SK-N-SH treated with all-trans-retinoic acid at 6 μM for 48 hours (cell line): ENCODE measurements at places on chromosomes 11 and 22.
A peak's percentile ranks its signal among the peaks of the same experiment; 100 is the strongest.

GRCh38 chr11:76415073-76415472 is 29.7 kb upstream of the EMSY start:
- no peak for ATAC-seq

- peak; percentile 62 for ATAC-seq
Observed at GRCh38 chr11:65260756-65261590, 789 bp upstream of the POLA2 start.

- ATAC-seq, result no peak
Observed at GRCh38 chr11:75827562-75827961, 12.6 kb downstream of the UVRAG start.

GRCh38 chr22:48629631-48630432 is 1197.8 kb downstream of the BRD1 start:
- no peak for ATAC-seq

GRCh38 chr22:35912658-35913057 is 116.0 kb downstream of the RBFOX2 start:
- no peak for ATAC-seq

GRCh38 chr11:84914511-84914910 is 712.6 kb downstream of the DLG2 start:
- no peak for ATAC-seq

GRCh38 chr11:3022300-3022967 is 30.3 kb upstream of the NAP1L4 start:
- no peak for ATAC-seq

GRCh38 chr11:75982309-75982708 is 167.3 kb downstream of the UVRAG start:
- no peak for ATAC-seq

DNA sequence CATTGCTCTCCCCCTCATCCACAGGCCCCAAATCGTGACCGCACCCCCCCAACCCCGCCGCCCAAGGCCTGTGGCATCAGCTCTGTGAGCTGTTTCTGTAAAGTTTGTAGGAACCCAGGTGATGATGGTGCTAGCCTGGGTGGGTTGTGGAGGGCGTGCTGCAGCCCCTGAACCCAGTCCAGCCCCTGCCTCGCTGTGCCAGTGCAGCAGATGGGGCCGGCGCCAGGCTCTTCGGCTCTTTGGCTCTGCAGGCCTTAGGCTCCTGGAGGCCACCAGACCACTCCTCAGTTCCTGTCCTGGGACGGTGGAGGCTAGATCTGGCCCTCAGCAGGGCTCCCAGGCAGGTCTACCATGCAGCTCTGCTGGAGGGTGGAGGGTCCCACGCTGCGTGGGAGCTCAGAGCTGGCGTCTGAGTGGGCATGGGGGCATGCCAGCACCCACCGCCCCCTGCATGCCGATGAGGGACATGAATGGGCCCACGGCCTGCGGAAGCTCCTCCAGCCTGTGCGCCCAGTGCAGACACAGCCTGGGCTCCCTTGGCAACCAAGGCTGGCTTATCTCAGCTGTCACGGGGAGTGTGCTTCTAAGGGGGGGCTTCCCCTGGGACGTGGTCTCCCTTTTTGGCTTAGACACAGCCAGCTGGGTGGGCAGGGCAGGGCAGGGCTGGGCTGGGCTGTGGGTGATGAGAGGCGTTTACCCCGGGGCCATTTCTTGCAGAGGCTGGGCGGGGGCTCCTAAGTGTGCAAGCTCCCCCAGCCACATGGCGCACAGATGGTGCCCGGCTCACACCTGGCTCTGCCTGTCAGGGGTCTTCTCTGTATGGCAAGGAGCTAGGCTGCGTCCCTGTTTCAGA is 1187.6 kb downstream of the BRD1 start:
- ATAC-seq, result no peak; the same call in 2 of the 3 replicates

DNA sequence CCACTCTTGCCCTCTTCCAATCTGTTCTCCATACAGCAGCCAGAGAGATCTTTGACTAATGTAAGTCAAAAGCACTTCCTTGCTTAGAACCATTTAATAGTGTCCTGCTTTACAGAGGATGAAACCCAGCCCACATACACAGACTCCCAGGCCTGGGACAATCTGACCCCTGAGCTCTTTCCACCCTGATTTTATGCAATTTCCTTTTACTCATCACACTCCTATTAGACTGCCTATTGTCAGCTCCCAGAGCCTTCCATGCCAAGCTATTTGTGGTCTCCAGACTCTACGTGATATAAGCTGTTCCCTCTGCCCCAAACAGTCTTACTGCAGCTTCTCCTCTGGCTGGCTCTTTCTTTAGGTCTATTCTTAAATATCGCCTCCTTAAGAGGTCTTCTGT is 28.1 kb downstream of the ME3 start:
- ATAC-seq, result no peak

- no peak for ATAC-seq
Observed at GRCh38 chr11:134350381-134350780, 18.6 kb downstream of the GLB1L2 start.

GRCh38 chr11:43164831-43165230 is 147.0 kb upstream of the API5 start:
- no peak for ATAC-seq

GRCh38 chr11:124738713-124739478 is 846 bp upstream of the NRGN start:
- no peak for ATAC-seq

GRCh38 chr11:112226062-112226830 is at the start of gene PTS:
Gene PTS, plus strand, starts transcription at chr11:112226428. Its CDS starts 16 bp downstream, at chr11:112226444.
- peak; percentile 97 for ATAC-seq

- no peak for ATAC-seq
Observed at GRCh38 chr11:22763166-22763565, 66.4 kb downstream of the SVIP start.

GRCh38 chr11:105821781-105822180 is 200.3 kb downstream of the MSANTD4 start:
- ATAC-seq, result no peak

DNA sequence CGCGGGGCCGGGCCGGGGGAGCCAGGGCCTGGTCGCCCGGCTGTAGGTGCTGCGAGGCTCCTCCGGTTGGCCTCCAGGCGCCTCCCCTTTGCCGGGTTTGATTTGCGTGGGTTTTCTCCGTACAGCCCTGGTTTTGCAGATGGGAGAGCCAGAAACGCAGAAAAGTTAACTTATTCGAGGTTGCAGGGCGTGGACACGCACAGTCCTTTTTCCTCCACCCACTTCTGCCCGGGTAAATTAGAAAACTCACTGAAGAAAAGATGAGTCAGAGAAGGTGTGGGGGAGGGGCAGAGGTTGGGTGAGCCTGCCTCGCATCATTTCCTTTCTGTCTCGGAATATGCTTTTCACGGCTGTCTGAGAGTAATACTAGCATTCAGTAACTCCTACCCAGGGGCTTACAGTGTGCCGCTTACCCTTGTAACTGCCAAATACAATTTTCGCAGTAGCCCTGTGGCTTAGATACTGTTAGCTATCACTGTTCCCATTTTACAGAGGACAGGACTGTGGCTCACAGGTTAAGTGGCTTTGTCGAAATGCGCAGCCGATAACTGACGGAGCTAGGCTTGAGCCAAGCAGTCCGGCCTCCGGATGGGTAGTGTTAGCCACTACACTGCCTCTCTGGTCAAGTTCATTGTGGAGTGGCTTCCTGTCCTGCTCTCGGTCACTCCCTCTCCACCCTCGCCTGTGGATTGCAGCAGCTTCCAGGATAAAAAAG is 812 bp downstream of the FADD start:
- peak; percentile 72 for ATAC-seq

DNA sequence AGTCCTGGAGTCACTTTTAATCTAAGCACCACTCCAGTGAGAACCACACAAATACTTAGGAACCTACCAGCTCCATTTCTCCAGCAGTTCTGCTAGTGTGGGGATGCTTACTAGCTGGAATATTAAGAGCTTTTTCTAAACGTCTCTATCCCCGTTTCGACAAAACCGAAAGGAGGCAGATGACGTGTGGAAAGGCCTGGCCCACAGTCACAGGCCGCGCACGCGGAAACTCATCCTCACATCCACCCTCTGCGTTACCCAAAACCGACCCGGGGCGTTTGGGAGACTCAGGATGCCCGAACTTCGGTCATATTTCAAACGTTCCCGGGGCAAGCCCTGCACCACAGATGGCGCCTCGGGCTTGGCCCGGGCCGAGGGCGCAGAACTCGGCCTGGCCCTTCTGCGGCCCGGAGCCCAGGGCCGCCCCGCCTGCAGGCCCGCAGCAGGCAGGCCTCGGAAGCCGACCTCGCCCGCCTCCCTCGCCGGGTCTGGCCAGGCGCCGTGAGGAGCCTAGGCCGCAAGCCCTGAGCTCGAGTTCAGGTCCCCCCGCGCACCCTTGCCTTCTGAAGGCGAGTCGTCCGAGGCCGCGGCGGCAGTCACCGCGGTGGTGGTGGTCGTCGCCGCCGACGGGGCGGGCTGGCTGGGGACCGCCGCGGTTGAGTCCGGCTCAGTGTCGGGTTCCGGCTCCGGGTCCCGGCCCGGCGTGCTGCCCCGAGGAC is 473 bp downstream of the FNBP4 start:
- ATAC-seq, result peak; percentile 18

DNA sequence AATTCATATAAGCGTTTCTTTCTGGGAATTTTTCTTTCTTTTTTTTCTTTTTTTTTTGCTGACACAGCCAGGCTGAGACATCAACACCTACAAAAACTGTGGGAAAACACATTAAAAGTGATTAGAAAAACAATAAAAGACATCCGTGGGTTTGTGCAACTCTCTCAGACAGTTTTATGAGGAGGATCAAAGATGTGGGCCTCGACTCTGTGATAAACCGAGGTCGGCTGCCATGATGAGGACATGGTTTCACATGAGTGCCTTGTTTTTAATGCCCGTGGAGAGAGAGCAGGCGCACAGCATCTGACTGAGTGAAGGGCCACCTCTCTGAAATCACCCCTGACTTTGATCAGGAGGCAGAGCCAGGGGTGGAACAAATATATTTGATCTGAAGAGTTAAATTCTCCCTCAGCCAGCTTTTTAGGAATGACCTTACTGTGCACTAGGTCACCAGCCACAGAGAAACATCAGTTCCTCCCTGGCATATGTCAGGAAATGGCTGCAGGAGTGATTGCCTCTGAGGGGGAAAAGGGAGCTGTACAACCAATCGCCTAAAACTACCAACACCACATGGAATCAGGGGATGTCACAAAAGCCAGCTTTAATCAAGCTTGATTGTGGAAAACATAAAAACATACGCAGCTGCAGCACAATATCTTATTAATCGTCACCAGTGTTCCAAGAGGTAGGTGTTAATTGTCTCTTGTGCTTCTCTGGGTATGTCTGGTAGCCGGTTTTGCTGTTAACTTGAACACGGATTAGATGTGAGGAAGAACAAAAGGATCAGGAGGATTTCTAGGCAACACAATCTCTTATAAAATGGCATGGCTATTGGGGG is 164.7 kb downstream of the MAML2 start:
- ATAC-seq, result no peak

GRCh38 chr11:125426818-125427528 is 69.1 kb downstream of the FEZ1 start:
- no peak for ATAC-seq

- ATAC-seq, result no peak
Observed at GRCh38 chr22:37803639-37804351, 3.9 kb upstream of the GCAT start.

DNA sequence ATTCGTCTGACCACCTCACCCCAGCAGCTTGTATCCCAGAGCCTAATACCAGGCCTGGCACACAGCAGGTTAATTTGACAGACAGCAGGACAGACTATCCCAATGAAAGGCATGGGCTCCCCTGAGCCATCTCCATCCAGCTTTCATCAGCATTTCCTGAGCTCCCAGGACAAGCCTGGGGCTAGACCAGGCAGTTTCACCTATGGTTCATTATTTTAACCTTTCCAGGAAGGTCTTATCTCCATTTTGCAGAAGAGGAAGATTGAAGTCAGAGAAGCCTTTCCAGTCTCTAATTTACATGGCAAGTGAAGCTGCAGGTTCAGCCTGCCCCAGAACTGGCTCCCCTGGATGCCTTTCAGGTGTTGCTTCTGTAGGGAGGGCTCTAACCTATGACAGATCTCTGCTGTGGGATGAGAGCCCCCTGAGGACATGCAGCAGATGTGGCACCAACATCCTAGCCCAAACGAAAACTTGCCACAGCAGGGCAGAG is 17.0 kb downstream of the ARRB1 start:
- no peak for ATAC-seq

DNA sequence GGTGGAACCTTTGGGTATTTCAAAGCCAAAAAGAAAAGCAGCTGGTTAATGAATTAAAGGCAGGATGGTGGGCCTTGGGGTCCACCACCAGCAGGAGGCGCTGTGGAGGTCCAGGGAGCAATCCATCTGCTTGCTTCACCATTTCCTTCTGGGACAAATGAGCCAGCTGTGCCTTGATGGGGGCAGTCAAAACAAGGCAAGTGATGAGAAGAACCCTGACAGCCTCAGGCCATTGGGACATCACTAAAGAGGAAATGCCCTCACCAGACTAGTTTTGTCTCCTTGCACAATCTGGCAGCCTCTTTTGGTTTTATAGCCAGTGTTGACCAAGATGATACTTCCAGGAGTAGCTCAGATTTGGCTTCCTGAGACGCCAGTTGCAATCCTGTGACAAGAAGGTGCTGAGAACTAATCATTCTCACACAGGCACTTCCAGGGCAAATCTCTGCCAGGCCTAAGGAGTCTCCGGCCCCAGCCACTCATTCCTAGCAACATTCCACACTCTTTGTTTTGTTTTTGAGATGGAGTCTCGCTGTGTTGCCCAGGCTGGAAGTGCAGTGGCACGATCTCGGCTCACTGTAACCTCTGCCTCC is 38.2 kb upstream of the WEE1 start:
- ATAC-seq, result peak; percentile 71

- peak; percentile 72 for ATAC-seq
Observed at GRCh38 chr11:46367244-46367915, 14.1 kb upstream of the MDK start.

DNA sequence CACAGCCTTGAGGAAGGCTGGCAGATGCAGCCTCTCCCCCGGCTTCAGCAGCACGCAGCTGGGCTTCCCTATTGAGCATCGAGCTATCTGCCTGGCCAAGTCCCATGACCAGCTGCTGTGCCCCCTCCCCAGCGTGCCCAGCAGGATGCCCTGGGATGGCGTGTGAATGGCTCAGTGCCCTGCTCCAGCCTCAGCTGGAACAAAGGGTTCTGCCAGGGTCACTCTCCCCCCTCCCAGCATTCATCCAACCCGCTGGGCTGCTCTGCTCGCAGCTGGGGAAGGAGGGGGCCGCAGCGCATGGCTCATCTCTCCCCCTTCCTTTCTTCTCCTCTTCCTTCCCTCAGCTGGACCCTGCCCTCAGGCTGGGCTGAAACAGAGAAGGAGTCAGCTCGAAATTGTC is 14.5 kb downstream of the LRP4 start:
- ATAC-seq, result no peak

DNA sequence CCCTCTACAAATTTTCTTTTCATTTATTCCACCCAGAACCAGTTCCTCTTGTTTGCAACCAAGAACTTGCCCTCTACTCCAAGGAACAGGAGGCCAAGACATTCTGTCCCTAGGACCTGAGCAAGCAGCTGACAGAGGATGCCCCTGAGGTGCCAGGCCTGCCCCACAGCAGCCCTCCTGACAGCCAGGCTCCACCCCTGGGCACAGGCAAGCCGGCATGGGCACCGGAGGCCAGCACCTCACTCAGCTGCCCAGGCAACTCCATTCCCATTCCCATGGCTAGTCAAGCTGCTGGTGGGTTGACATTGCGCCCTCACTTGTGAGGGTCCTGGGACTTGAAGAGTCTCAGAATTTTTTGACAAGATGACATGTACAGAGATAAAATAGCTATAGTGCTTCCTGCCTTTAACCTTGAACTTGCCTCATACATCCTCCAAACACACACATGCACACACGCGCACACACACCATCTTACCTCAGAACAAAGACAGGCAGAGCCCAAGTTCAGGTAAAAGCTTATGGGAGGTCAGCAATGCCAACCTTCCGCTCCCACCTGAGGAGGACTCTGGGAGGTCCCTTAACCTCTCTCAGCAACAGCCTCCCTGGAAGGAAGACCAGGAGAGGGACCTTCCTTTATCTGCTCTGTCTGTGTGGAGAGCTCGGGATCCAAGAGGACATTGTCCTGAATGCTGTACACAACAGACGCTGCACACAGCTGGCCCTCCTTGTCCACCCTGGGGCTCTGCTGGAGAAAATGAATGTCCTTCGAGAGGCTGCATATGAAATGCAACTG is 620.9 kb upstream of the CADM1 start:
- no peak for ATAC-seq
